ENCODE measurements at places on chromosomes 12 and 14.

DNA sequence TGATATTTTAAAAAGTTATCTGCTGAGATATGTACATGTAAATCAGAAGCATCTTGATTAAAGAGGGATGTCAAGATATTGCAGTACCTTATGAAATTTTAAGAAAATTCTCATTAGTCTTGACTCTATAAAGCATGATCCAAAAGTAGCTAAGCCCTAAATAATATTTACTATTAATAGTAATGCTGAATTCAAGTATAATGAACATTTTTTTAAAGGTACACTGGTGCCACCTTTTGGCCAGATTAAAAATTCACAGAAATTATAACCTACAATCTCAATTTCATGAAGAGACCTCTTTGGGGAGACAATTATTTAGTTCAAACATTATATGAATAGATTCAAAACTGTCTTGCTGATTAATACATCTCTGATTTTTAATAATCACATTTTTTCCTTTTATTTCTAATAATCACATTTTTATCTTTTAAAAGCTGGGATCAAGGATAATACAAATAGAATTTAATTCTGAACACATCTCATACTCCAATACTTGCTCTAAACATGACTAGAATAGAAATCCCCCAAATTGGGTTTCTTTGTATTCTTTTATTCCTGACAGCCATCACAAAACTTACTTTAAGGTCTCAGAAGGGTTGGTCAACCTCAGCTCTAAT, 13.4 kb downstream of the AKAP5 start:
- no peak for DNase-seq

DNA sequence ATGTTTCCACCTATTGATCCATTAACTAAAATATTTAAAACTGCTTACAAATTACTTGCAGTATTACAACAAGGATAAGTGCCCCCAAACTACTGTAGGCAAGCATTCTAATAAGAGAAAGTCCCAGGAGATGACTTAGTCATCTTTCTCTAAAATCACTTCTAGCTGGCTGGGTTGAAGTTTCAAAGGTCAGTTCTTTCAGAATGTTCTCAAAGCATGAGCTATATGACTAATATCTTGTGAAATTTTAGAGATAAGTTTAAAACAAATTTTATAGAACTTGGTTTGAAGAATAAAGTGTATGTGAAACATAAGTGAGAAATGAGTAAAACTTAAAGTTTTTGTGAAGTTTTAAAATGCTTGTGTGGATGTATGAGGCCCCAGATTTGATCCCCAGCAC, 24.3 kb upstream of the OR6J1 start:
- no peak for DNase-seq

DNA sequence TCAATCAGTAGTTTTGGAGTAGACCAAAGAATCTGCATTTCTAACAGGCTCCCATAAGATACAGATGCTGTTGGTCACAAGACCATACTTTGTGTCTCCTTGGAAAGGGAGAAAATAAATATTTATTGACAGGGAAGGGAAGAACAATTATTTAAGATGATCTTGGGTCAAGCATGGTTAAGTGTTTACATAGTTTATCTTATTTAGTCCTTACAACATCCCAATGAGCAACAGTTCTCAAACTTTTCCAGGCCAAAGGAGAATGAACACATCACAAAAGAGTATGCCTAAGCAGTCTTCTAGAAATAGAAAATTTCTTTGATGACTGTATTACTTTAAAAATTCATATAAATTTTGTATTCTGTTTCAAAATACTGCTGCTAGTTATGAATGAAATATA, 8.8 kb downstream of the LPCAT3 start:
- DNase-seq: no peak

GRCh38 chr12:18363321-18363720, 102.0 kb downstream of the PIK3C2G start:
- DNase-seq: no peak

DNA sequence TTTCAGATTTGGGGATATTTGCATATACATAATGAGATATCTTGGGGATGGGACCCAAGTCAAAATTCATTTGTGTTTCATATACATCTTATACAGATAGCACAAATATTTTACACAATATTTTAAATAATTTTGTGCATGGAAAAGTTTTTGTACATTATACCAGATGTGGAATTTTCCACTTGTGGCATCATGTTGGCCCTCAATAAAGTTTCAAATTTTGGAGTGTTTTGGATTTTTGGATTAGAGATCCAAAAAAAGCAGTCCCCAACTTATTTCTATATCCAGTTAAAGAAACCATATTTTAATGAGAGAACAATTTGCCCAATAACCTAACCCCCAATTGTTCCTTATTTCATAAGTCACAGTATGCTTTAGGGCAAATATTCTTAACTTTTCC, 4.5 kb downstream of the GNPNAT1 start:
- no peak for DNase-seq

DNA sequence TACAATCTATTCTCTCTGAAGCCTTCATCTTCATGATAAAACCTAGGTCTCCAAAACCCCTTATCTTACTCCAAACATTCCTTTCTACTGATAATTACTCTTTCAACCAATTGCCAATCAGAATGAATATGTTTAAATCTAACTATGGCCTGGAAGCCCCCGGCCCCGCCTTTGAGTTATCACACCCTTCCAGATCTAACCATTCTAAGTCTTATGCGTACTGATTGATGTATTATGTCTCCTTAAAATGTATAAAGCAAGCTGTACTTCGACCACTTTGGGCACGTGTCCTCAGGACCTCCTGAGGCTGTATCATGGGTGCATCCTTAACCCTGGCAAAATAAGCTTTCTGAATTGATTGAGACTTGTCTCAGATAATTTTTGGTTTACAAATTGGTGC, 14.4 kb downstream of the PABPN1 start:
- no peak for DNase-seq

DNA sequence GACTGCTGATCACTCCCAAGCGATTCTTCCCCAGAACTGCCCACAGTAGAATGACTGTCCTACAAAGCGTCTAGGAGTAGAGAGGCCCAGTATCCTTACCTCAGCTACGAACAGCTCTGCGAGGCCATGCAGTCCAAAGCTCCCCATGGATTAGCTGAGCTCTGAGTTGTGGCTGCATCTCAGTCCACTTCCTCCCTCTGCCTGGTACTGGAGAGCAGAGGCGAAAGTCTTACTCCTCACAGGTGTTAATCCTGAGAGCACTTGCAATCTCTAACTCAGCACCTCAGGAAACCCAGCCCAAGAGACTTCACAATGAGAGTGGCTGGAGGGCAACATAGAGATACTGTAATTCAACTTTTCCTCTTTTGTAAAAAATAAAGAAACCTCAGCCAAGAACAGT, 493.1 kb downstream of the BCAT1 start:
- no peak for DNase-seq

DNA sequence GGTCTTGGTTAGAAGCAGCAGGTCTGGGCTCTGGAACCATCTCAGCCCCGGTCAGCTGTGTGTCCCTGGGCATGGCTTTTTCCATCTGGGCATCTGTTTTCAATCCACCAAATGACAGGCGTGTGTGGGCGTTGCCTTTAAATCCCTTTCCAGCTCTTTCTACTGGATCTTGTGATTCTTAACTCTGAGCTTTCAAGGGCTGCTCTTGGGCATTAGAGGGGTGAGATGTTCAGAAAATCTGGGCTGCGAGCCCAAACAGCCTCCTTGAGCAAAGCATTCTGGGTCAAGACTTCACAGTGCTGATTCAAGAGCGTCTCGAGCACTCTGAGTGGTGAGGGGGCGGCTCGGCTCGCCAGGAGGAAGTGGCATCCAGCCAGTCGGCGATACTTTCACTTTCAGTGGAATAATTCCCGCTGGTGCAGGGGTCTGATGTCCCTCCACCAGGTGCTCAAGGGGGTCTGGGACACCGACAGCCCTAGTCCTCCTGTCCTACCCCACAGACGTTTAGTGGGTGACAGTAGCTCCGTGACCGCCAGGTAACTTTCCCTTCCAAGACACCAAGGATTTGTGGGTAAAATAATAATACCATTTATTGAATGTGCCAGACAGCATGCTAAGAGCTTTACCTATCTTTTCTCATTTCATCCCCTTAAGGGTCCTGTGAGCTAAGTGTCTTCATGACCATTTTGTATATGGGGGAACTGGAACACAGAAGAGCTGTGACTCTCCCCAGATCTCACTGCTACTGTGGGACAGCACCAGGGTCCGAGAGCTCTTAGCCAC, 114.0 kb downstream of the PLXNC1 start:
- DNase-seq: peak; percentile 20

GRCh38 chr12:101968770-101969169, 91.4 kb downstream of the DRAM1 start:
- no peak for DNase-seq

DNA sequence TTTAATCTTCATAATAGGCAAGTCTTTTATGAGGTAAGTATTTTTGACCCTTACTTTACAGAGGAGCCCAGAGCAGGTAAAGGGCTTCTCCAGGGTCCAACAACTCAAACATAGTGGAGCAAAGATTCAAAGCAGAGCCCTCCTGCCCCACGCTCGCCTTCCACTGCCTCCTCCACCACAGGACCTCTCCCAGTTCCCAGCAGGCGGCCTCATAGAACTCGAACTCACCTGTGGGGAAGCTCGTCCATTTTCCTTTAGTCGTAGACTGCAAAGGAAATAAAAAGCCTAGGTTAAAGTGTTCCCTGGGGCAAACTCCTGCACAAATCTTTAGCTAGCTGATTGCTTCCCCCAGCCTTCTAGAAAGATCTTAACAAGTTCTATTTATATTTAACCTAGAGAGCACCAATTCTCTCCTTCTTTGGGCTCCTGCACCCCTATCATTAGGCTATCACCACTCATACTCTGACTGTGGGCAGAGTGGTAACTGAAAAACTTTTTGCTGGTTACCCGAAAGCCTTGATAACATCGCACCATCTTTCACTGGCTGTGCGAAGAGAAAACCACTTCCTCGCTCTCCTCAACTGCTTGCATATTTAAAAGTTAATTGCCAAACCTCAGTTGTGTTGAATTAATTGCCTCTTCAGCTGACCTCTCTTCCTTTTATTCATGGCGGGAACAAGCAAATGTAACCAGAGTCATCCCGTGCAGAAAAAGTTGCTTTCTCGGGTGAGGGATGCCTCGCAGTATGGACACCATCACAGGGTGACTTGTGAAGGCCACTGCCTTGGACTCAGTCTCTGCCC, 299.6 kb downstream of the DPF3 start:
- no peak for DNase-seq

- DNase-seq: peak; percentile 62
Measured at GRCh38 chr14:32203928-32204357, 874 bp upstream of the RNU6-8 start.

GRCh38 chr14:63952933-63953437, 100.2 kb downstream of the SYNE2 start:
- no peak for DNase-seq

- DNase-seq: no peak
Measured at GRCh38 chr12:126768517-126768916, 1498.5 kb upstream of the TMEM132C start.

- DNase-seq: no peak
Measured at GRCh38 chr12:110223777-110224378, 57.2 kb upstream of the ATP2A2 start.

GRCh38 chr12:111405859-111406473, at the start of gene SH2B3:
Gene SH2B3, plus strand, starts transcription at chr12:111405923. Its CDS starts 12,223 bp downstream, at chr12:111418146.
- peak; percentile 65 for DNase-seq

- DNase-seq: no peak
Measured at GRCh38 chr14:80930836-80931389, 10.6 kb downstream of the CEP128 start.

Data from SHP77 (cell line).